Activated T-cell treated with anti-CD3 and anti-CD28 coated beads for 48 hours (primary cell): ENCODE measurements at places on chromosomes 5 and 9.

GRCh38 chr5:132387640-132388117, 18.2 kb downstream of the SLC22A5 start:
- DNase-seq = no peak

GRCh38 chr9:124934290-124934689, 6.6 kb downstream of the GOLGA1 start:
- DNase-seq = no peak

GRCh38 chr5:78509145-78509865, 139.3 kb downstream of the LHFPL2 start:
- DNase-seq = no peak

GRCh38 chr5:151243564-151243963, 9.4 kb upstream of the GM2A start:
- peak; percentile 25 for DNase-seq

GRCh38 chr5:83899326-83899970, 178.8 kb upstream of the HAPLN1 start:
- DNase-seq = no peak

DNA sequence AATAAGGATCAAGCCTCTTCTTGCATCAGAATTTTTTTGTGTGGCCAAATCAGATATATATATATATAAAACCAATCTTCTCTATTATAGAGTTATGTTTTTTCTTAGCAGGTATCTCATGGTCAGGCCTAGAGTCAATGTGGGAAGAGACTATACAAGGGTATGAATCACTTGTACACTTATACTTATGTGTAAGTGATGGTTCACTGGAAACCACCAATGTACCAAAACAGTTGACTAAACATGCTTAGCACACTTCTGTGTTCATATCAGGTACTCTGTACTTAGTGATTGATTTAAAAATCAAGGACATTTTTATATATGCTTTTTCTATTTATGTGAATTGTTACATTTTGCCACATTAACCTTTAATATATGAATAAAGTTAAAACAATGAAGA, 92.6 kb downstream of the CWC27 start:
- no peak for DNase-seq

DNA sequence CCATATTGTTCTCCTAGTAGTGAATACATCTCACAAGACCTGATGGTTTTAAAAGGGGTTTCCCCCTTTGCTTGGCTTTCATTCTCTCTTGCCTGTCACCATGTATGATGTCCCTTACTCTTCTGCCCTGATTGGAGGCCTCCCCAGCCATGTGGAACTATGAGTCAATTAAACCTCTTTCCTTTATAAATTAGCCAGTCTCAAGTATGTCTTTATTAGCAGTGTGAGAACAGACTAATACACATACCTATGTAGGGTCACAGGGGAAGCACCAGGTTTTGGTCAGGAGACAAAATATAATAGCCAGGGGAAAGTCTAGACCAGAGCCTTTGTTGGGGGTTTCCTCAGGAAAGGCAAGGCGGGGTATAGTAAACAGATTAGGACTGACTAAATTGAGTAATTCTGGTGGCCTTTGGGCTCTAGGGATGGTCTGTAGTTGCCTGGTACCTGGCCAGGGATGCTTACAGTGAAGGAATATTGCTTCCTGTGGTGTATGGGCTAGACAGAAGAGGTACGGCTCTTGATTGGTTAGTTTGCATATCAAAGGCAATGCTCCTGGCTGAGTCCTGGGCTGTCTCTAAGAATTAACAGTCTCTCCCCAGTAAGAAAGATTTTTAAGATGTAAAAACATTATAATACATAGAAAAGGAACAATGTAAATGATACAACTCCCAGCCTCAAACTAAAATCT, 254.5 kb downstream of the ELAVL2 start:
- no peak for DNase-seq

GRCh38 chr9:76459694-76460635, 983 bp downstream of the GCNT1 start:
- DNase-seq = no peak

- DNase-seq = no peak
Measured at GRCh38 chr5:113112435-113112834, 135.8 kb downstream of the DCP2 start.

DNA sequence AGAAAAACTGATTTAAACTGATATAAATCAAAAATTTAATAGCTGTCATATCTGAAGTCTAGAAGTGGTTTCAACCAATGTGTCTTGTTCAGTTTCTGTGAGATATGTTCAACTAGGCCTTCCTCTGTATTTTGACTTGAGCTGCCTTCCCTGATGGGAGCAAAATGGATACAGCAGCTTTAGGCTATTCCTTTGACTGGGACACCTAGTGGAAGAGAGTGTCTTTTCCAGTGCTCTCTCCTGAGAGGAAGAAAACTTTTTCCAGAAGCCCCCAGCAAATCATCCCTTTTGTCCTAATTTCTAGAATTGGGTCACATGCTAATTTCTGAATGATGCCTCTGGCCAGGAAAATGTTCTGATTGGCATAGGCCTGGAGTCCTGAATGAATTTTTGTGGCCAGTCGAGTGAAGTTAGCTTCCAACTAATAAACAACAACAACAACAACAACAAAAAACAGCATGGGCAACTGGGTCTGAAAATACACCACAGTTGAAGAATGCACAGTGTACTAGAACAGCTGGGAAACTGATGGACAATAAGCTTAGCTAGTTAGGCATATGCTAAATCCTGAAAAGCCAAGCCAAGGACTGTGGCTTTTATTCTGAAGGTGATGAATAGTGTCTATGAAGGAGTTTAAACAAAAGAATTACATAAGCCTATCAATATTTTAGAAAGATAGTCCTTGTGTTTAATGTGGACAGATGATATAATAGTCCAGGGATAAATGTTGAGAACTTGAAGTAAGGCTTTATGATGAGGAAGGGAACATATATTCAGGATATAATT, 125.7 kb downstream of the FBN2 start:
- DNase-seq = no peak

DNA sequence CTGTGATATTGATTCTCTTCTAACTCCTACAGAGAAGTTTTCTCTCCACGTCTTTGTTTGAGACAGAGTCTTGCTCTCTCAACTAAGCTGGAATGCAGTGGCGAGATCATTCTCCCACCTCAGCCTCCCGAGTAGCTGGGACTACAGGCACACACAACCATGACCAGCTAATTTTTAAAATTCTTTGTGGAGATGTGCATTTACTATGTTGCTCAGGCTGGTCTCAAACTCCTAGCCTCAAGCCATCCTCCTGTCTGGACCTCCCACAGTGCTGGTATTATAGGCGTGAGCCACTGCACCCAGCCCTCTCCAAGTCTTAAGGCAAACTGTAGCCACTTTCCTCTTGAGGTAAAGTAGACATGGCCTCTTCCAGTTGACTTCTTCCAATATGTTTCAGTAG, 72.2 kb downstream of the SNX18 start:
- no peak for DNase-seq

DNA sequence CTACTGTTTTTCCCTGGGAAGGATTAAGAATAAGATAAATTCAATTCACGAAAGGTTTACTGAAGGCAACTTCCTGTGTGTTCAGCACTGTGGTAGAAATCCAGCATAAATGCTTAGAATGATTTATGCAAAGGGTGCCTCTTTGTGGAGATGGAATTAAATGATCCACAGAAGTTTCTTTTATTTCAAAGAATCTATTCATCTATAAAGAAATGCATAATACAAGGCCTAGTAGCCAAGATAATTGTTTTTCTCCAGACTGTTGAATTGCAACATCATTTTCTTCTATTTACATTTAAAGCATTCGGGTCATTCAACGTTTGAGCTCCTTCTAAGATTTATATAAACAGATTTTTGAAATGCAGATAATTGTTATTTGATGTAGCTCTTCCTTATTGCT, 138.8 kb upstream of the NFIL3 start:
- no peak for DNase-seq

GRCh38 chr9:69865986-69866385, 45.4 kb downstream of the CFAP95 start:
- no peak for DNase-seq

DNA sequence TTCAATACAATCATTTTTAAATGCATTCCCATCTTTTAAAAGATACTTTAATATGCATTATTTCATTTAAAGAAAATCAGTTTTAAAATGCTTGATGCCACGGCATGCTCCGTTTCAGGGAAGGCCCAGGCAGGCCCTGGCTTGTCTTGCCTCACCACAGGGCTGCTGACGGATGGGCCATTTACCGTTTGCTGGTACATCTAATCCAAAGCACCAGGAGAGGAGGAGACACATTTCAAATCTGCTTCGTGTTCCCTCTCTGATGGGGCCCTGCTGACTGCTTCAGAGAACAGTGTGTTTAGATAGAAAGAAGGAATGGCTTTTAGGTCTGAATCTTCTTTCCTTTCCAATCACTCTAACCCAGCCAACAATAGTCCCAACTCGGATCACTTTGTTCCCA, 185.2 kb downstream of the DCP2 start:
- DNase-seq = no peak

- DNase-seq = no peak
Measured at GRCh38 chr9:28435456-28435855, 862.2 kb upstream of the C9orf72 start.
